ENCODE measurements at places on chromosomes 5 and 9. TPM values are rescaled to one million over a fixed set of nuclear protein-coding genes. Genes with fewer than 3 reads are reported as not detected.

DNA sequence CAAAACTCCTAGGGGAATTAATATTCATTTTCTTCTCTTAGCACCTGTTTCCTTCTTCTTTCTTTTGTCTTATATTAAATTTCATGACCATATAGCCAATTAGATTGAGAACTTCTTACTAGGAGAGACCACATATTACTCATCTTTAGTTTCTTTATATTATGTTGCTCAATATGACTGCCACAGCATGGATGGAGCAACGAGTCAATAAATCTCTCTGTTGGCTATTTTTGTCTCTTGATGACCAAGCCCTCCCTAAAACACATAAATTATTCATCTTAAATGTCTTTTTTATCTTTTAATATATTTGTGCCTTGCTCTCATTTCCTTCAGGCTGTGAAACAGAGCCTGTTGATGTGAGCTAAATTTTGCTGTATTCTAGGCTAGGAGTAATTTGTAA is 123.0 kb downstream of the ADAMTSL1 start:
- no peak for DNase-seq
- H3K36me3 ChIP-seq = no peaks in the 10 kb centered on the region
- no peaks in the 10 kb centered on the region for H3K27me3 ChIP-seq

DNA sequence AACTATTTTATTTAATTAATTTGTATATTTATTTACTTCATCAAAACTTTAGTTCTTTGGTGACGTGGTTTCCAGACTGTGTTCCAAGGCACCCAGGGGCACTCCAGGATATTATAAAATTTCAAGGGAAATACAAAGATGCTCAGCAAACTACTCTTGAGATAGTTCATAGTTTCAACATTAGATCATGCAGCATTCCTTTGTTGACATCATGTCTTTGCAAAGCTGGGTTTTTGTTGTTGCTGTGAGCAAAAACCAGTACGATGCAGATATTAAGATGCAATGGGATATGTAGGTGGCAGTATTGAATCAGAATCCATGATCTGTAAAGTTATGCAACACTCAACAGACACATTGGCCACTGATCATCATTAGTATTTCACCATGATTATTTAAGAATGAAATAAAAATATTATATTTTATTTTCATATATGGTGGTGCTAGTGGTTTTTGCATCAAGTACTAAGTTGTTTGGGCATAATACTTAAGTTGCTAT is 219.7 kb downstream of the ADCY2 start:
- H3K27me3 ChIP-seq = no peaks in the 10 kb centered on the region
- H3K4me1 ChIP-seq = no peaks in the 10 kb centered on the region
- H3K4me3 ChIP-seq = no peak overlapping the region
- H3K36me3 ChIP-seq = no peaks in the 10 kb centered on the region
- H3K27ac ChIP-seq = no peak overlapping the region
- DNase-seq = no peak

- peaks cover 61% of the 10 kb centered on the region for H3K27me3 ChIP-seq
- no peak overlapping the region for H3K27ac ChIP-seq
- DNase-seq = peak; percentile 65
- H3K4me1 ChIP-seq = peaks cover 30% of the 10 kb centered on the region
- no peaks in the 10 kb centered on the region for H3K36me3 ChIP-seq
These were observed 93.4 kb downstream of the KCNIP1 start for GRCh38 chr5:170597109-170597751.

SLCO6A1 gene
- total RNA-seq = not detected

- H3K4me1 ChIP-seq = peaks cover 1% of the 10 kb centered on the region
- H3K36me3 ChIP-seq = no peaks in the 10 kb centered on the region
- H3K27me3 ChIP-seq = no peaks in the 10 kb centered on the region
These were observed 331.9 kb downstream of the ADAMTS6 start for GRCh38 chr5:65149827-65150226.

DNA sequence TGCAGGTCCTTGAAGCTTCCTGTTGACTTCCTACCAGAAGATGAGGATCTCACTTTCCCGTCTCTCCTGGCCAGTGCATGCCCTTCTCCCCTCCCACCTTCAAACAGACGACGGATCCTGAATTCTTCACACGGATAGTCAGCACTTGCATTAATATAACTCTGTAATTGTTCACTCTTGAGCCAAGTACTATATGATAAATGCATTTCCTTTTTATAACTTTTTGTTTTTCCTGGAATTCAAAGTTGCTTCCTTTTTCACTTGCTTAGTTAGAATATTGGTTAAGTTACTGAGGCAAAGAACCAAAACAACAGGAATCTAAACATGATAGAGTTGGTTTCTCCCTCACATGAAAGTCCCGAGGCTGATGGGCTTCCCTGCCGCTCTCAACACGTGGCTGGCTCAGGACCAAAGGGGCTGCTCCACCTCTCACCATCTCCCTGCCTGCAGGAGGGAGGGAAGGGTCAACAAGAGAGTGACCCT is 20.2 kb upstream of the EGFL7 start:
- H3K4me1 ChIP-seq = no peaks in the 10 kb centered on the region
- peaks cover 26% of the 10 kb centered on the region for H3K27me3 ChIP-seq
- no peak overlapping the region for H3K27ac ChIP-seq
- DNase-seq = no peak
- H3K4me3 ChIP-seq = no peak overlapping the region
